ENCODE measurements at places on chromosomes 11 and 22. TPM values are rescaled to one million over a fixed set of nuclear protein-coding genes. Genes with fewer than 3 reads are reported as not detected.

The FOLR1 gene
- total RNA-seq = 1.2 TPM

The SLC15A3 gene
- total RNA-seq = 49.4 TPM

The CREB3L1 gene
- 20.8 TPM for total RNA-seq

The NR1H3 gene
- total RNA-seq = 132 TPM

The TMEM258 gene
- 96.6 TPM for total RNA-seq

The APOBEC3G gene
- 8.9 TPM for total RNA-seq

GRCh38 chr11:60128376-60128775 lies 39.9 kb downstream of the MS4A2 start:
- no peak for DNase-seq

DNA sequence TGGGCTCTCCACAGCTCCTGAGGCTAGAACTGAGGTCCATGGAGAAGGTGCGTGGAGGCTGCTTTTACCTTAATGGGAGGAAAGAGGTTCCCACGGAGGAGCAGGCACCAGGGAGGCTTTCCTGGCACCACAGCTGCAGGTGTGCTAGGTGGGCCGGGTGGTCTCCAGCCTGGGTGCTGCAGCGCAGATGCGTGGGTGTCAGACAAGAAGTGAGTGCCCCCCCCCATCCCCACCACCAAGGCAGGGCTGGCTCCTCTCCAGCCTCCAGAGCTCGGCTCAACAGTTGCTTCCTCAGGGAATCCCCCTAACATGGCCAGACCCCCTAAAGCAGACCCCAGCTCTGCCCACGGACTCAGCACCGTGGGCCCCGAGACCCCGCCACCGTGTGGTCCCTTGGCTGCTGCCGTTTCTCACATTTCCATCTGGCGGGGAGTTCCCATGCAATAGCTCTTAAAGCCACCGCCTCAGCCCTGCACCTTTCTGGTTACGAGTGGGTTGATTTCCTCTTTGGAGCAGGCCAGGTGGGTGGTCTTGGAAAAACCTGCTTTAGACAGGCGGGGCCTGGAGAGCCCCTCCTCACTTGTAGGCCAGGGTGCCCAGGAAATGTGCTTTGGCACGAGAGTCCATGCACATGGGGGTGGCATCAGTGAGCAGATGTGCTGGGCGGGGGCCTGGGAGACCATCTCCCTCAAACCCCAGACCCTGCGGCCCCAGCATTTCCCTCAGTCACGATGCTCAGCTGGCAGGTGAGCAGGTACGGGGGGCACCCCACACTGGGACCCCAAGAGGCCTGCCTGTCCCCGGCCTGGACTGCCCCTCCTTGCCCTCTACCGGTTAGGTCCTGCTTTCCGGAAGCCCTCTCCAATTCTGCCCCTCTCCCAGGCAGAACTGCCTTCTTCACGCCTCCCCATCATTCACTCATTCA lies 93.7 kb downstream of the ARHGAP8 start:
- DNase-seq = no peak

GRCh38 chr22:19919701-19920363 lies 21.7 kb upstream of the COMT start:
- DNase-seq = no peak

GRCh38 chr22:43066844-43067385 lies 22.3 kb downstream of the TTLL1 start:
- no peak for DNase-seq

- no peak for DNase-seq
These were observed 253.8 kb upstream of the CNTN5 start for GRCh38 chr11:98766903-98767302.

DNA sequence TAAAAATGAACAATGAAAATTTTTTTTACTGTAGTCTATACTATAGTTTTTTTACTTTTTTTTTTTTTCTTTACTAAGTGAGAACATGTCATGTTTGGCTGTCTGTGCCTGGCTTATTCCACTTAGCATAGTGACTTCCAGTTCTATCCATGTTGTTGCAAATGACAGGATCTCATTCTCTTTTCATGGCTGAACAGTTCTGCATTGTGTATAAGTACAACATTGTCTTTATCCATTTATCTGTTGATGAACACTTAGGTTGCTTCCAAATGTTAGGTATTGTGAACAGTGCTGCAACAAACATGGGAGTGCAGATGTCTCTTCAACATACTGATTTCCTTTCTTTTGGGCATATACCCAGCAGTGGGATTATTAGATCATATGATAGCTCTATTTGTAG lies 88.1 kb upstream of the CCDC90B start:
- DNase-seq = no peak

DNA sequence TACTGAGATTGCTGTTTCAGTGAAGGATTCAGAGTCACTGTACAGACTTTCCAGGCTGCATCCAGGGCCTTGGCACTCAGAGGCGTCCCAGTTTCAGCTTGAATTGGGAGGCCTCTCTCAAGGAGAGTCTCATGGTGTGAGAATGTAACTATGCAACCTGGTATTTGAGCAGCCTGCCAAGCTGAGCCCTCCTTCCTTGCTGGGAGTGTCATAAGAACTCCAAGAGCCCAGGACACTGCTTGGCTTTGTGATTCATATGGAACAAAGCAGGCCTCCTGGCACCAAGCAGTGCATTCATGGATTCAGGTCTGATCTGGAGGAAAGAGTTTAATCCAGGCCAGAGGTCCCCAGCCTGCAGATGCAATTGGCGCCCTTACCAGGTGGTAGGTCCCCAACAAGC lies 171.7 kb downstream of the DBX1 start:
- DNase-seq = no peak

- no peak for DNase-seq
These were observed 56.8 kb downstream of the CD6 start for GRCh38 chr11:61028135-61028729.

DNA sequence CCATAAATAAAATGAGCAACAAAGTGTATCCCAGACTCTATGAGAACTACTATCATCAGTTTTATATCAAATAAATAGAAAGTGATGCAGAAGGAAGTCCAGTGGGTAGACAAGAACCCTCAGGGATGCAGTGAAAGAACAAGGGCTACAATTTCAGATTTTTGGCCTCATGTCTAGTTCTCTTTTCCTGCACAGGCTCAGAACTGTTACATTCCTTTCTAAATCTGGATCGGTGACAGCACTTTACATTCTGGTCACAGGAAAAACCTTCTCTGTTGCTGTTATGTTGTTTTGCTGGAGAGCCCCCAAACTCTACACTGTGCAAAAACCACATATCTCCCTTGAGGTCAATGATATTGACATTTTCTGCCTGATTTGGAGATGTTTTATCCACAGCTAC lies 108.8 kb upstream of the ANO5 start:
- DNase-seq = no peak

DNA sequence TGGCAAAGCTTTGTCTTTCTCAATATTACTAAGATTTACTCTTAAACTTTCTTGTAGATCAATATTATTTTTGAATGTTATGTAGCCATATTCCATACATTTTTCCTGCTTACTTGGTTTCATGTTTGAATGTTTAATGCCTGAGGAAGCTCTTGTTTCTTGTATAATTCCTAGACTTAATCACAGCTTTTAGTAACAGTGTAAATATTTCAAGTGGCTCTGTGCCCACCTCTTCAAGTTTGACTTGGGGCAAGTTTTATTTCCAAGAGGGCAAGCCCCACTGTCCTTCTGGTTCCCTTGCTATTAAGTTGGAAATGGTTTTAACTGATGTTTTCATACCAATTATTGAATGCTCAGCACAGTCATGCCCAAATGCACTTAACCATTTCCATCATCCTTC lies 1004.1 kb downstream of the OPCML start:
- DNase-seq = no peak

DNA sequence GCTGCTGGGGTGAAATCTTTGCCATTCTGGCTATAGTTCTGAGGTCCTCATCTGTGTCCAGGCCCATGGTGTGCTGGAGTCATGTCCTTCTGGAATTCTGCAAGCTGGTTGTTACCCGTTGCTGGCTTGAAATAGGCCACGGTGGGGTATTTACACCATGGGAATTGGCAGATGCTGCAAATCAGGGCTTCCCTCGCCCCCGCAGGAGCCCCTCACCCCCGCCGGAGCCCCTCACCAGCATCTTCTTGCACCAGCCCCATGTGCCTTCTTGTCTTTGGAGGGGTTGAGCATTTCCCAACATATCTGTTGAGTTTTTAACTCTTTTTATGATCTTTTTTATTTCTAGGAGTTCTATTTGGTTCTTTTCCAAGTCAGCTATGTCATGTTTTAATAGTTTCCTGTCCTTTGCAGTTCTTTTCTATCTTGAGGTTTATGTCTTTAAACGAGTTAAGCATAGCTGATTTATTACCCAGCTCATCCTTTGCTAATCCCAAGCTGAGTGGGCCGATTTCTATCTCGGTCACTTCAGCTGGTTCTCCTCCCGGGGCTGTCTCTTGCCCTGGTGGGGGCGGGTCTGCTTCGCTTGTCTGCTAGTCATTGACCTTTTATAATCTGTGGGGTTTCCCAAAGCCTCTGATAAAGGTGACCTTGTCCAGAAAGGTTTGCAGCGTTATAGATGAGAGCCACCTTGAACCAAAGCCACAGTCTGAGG lies 17.6 kb downstream of the ANO1 start:
- DNase-seq = no peak

GRCh38 chr11:2250485-2250884 lies 19.9 kb downstream of the ASCL2 start:
- no peak for DNase-seq

DNA sequence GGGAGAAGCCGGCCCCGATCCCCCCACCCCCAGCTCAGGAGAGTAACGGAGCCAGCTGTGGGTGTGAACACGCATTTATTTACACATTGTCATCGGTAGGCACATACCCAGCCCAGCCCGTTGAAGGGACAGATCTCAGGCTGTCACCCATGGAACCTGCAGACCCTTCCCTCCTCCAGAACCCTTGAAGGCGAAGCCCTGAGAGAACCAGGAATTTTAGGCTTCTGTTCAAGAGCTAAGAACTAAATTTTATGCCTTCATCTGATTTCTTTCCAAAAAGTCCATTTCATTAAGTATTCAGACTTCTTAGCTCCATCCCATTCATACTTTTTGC lies 379 bp upstream of the BRMS1 start:
- no peak for DNase-seq

GRCh38 chr11:126163074-126163700 lies 48.3 kb downstream of the RPUSD4 start:
- no peak for DNase-seq

All from sciatic nerve (tissue), 2 donors.